HCT116 (cell line): ENCODE measurements at places on chromosomes 16 and 17. TPM values are rescaled to one million over a fixed set of nuclear protein-coding genes. Genes with fewer than 3 reads are reported as not detected.

BAIAP3 gene
- total RNA-seq = 44.7 TPM

C16orf92 gene
- not detected for total RNA-seq

SYT17 gene
- total RNA-seq = 10.3 TPM

MYL4 gene
- total RNA-seq = 0.32 TPM

TIGD7 gene
- total RNA-seq = 0.49 TPM

PYDC1 gene
- total RNA-seq = not detected

ZSCAN32 gene
- total RNA-seq = 20.0 TPM

OSGIN1 gene
- total RNA-seq = 19.8 TPM
